Esophagus mucosa (tissue), 1 donor: ENCODE measurements at places on chromosomes 5 and 9. TPM values are rescaled to one million over a fixed set of nuclear protein-coding genes. Genes with fewer than 3 reads are reported as not detected.
A peak's percentile ranks its signal among the peaks of the same experiment; 100 is the strongest.

The ARRDC3 gene
- 55.4 TPM for total RNA-seq

The FOXB2 gene
- total RNA-seq, result not detected

The IFNA2 gene
- not detected for total RNA-seq

The SOHLH1 gene
- total RNA-seq, result not detected

The SPATA31D4 gene
- total RNA-seq, result not detected

The TMEFF1 gene
- total RNA-seq, result not detected

GRCh38 chr9:93902780-93903655 lies 52.1 kb downstream of the BARX1 start:
- no peak for ATAC-seq

DNA sequence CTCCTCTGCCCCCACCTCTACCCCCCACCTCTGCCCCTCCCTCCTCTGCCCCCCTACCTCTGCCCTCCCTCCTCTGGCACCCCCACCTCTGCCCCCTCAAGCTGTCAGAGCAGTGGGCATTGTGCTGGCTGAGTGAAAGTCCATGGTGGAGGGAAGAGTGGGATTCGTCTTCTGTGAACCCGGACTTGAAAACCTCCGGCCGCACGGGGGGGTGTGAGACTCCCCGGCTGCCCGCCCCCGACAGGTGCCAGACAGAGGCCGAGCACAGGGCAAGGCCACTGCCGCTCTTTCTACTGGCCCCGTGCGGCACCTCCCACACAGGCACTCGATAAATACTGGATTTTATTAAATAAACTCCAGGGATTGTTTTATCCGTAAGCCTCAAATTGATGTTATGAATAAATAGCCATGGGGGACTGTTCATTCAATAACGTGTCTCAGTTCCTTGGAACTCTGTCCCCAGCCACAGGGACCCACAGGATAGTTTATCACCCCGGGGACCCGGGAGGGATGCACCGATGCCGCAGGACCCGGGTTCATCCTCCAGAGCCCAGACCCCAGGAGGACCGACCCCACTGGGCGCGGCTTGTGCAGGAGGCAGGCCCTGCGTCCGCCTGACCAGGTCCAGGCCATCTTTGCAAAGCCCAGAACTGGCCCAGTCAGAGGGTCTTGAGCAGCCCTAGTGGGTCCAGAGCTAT lies 2.6 kb upstream of the QRFP start:
- no peak for ATAC-seq

GRCh38 chr5:9559965-9560364 lies 14.1 kb upstream of the SEMA5A start:
- peak; percentile 81 for ATAC-seq

GRCh38 chr5:138752341-138752950 lies 779 bp upstream of the CTNNA1 start:
- ATAC-seq, result no peak

DNA sequence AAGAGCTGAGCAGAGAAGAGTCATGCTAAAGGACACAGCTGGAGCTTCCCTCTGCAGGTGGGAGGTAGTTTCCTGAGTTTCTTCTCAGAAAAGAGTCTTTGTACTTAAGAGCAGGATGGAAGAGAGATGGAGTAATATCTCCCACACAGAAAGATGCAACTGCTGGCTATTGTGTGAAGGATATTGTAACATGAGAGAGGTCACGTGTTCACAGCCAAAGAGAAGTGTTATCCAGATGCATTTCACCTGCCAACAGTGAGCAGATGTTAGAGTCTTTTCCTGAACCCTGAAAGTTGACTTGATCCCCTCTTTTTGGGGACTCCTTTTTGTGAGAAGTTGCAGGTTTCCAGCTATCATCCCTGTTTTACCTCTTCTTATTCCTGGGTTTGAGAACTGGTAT lies 14.0 kb upstream of the TRIO start:
- no peak for ATAC-seq

DNA sequence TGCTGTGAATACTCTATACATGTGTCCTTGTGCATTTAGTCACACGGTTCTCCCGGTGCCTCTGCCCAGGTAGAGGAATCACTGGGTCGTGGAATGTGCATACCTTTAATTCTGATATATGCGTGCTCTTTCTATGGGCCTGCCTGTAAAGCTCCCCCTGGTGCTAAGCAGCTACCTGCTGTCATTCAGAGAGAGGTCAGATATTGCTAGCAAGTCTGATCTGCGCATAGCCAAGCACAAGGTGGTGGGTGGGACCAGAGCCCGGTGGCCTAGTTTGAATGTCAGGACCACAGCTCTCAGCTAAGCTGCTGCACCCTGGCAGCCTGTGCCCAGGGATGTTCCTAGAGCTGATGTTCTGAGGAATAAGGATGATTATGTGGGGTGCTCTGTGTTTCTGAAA lies 33.4 kb downstream of the TJP2 start:
- no peak for ATAC-seq

DNA sequence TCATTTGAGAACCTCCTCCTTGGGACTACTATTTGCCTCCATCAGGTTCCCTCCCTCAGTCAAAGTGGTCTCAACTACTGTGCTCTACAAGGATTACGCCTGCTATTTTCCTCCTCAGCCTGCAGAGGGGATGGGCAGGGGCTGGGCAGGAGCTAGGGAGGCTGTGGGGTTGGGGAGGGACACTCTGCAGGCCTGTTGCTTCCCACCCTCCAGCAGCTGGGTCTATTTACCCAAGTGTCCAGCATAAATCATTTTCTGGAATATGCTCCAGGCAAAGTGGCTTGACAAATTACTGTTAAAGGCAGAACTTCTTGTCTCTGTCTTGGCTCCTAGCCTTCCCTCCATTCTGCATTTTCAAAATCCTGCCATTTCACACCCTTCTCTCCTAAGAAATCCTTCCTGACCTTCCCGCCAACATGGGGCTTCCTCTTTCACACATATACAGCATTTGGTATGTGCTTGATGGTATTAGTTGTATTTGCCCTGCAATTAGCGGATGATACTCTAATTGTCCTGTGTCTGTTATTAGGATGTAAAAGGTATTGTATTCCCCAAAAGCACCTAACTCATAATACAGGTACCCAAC lies 106.7 kb downstream of the EFNA5 start:
- ATAC-seq, result no peak

- no peak for ATAC-seq
These were observed 371.5 kb downstream of the MLLT3 start for GRCh38 chr9:20250791-20251190.
